Stimulated activated CD4-positive, alpha-beta T cell treated with anti-CD3 and anti-CD28 coated beads, TNF-alpha, amount 100 ng/mL, for 48 hours (primary cell): ENCODE measurements at places on chromosomes 2 and 18.

GRCh38 chr18:8812631-8813030 lies 107.3 kb downstream of the MTCL1 start:
- no peak for DNase-seq

GRCh38 chr2:217854684-217855420 lies 147.9 kb downstream of the TNS1 start:
- no peak for DNase-seq

DNA sequence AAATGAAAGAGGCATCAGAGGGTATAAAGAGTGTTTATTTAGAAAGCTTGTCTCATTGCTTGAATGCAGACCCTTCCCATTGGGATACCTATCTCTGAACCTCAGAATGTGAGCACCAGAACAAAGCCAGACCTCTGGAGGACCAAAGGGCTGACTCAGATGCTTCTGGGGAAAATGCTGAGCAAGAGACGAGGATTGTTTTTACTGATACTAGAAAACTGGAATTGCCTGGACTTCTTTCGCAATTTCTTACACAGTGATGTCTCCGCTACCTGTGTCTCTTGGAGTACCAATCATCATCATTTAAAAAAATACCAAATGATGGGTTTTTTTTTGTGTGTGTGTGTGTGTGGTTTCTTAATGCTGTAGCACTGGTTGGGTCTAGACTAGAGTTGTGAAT lies 55.6 kb upstream of the CCDC85A start:
- DNase-seq = no peak

- DNase-seq = no peak
These were observed 4.8 kb downstream of the RAB17 start for GRCh38 chr2:237585590-237586221.

GRCh38 chr2:36769106-36769505 lies 72.6 kb downstream of the VIT start:
- DNase-seq = no peak

GRCh38 chr2:59947917-59948541 lies 605.4 kb downstream of the BCL11A start:
- no peak for DNase-seq

DNA sequence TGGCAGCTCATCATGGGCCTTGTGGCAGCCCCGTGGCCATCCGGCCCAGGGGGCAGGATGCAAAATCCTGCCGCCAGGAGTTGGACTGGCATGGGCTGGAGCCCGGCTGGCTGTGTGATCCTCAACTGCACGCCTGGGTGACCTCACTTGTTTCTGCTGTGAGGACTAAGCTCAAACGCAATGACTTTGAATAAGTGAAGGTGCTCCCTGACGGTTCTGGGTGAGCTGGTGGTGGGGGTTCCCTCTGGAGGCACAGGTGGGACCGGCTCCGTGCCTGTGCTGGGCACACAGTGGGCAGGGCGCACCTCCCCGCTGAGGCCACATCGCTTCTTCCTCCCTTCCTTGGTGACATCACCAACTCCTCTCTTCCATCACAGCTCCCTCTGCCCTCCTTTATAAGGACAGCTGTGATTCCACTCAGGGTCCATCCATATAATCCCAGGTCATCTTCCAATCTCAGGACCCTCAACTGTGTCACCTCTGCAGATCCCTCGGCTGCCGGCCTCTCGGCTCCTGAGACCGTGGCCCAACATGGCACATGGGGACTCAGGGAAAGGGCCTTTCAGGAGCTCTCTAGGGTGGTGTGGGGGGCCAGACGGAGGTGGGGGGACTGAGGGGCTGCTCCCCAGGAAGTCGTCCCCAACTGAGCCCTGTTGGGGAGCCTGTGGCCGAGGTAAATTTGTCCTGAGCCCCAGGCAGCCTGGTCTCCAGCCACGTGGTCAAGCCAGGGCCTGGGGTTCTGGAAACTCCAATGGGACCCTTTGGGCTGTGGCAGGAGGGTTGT lies 75.5 kb upstream of the ODC1 start:
- no peak for DNase-seq

GRCh38 chr2:161905389-161906046 lies 168.5 kb downstream of the DPP4 start:
- no peak for DNase-seq

- no peak for DNase-seq
These were observed 68.3 kb downstream of the CTAGE1 start for GRCh38 chr18:22349317-22349898.

DNA sequence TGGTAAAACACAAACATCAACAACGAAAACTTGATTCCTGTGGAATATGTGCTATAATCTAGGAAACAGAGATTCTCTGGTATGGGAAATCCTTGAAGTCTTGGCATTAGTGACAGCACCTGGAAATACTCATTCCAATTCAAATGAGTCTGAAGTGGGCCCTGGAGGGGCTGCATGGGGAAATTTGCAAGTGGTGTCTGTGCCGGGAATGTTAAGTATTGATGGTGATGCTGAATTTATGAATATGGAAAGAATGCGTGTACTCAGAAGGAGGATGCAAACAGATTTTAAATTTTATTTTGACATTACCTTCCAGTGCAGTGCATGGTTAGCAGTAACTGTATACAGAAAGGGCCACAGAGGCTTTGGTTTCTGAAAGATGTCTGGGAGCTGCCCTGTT lies 37.2 kb downstream of the PTPRM start:
- no peak for DNase-seq

- no peak for DNase-seq
These were observed 228.0 kb upstream of the ID2 start for GRCh38 chr2:8453904-8454302.

GRCh38 chr2:128261245-128262128 lies 57.2 kb downstream of the HS6ST1 start:
- DNase-seq = no peak

DNA sequence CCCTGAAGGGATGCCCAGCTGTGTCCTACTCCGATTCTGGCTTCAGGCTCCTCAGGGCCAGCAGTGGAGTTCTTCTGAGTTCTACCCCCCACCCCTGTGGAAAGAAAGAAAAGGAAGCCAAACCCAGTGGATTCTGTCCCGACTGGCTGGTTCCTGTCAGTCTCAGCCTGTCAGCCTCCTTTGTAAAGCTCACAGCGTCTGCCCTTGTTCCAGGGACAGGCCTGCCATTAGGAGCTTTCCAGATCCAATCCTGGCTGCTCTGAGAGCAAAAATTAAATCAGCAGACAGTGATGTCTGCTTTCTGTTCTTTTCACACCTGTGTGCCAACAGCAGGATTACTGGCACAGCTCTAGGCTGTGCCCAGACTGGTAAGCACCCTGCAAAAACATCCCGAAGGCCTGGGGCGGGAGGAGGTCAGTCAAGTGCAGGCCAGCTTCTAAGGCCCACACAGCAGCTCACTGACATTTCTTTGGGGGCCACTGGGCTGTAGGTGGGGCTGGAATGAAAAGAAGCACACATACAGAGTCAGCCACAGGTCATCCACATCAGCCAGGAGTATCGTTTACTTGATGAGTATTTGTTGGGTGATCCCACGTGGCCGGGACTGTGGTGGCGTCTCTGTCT lies 69.1 kb downstream of the EHD3 start:
- DNase-seq = no peak

DNA sequence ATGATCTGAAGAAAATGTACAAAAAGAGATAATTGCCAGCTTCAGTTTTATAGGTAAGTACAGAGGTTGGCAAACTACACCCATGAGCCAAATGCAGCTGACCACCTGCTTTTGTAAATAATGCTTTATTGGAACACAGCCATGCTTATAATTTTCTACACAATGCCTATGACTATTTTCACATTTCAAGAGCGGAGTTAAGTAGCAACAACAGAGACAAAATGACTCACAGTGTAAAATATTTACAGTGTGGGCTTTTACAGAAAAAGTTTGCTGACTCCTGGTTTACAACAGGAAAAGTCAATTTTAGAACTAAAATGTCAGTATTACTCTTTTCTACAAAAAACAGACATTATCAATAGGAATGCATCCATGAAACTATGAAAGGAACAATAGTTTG lies 26.0 kb downstream of the CWC22 start:
- no peak for DNase-seq

- DNase-seq = no peak
These were observed 186.5 kb upstream of the COPS8 start for GRCh38 chr2:236899146-236899545.

DNA sequence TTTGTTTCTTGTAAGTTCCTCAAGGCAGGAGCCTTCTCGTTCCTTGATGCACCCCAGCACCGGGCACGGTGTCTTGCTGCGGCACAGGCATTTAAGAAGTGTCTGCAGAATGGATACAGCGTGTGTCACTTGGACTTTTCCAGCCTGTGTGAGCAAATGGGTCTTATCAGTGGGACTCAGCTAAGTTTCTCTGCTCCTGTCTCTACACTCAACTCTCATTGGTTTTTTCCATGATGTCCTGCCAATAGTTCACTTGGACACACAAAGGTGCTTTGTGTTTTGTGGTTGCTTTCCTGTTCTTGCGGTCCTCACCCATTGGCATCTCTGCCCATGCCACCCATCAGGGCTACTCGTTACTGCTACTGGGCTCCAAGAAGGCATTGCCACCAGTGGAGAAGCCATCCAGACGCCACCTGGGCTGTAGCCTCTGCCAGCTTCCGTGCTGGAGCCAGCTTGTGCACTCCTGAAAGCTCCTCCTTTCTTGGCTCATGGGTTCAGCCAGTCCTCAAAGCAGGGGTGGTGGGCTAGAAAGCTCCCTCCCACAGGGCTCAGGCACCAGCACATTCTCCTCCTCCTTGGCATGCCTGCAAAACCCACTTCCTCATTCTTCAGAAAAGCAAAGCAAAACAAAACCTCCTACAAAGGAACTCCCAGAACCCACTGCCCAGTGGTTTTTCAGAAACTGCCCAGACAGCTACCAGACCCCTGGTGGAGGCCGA lies 41.4 kb downstream of the IL1R2 start:
- no peak for DNase-seq

GRCh38 chr18:35458677-35459441 lies 38.9 kb downstream of the INO80C start:
- DNase-seq = no peak

- no peak for DNase-seq
These were observed 14.4 kb upstream of the ALLC start for GRCh38 chr2:3643371-3644245.

DNA sequence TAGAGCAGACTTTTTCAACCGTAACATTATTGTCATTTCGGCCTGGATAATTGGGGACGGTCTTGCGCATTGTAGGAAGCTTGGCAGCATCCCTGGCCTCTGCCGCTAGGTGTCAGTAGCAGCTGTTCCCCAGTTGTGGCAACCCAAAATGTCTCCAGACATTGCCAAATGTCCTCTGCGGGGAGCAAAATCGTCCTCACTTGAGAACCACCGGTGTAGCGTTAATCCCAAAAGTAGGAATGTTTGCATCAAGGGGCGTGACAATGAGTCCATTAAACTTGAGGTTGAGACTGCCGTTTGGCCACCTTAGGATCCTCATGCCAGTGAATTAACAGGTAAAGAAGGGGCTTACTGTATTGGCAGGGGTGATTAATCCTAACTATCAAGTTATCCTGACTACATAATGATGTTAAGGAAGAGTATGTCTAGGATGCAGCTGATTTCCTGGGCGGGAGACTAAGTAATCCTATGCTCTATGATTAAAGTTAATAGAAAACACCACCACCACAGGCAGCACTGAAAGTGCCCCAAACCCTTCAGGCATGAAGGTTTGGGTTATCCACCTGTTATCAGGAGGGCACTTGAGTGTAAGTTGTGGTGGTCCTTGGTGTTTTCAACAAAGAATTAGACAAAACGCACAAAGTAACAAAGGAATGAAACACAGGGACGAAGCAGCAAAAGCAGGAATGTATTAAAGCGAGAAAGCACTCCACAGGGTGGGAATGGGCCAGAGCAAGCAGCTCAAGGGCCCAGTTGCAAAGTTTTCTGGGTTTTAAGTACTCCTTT lies 4.9 kb upstream of the ZC3H8 start:
- peak; percentile 66 for DNase-seq

- peak; percentile 43 for DNase-seq
These were observed 25.3 kb downstream of the GPR55 start for GRCh38 chr2:230899786-230900185.

- DNase-seq = no peak
These were observed 10.7 kb upstream of the DSG3 start for GRCh38 chr18:31436825-31437224.

DNA sequence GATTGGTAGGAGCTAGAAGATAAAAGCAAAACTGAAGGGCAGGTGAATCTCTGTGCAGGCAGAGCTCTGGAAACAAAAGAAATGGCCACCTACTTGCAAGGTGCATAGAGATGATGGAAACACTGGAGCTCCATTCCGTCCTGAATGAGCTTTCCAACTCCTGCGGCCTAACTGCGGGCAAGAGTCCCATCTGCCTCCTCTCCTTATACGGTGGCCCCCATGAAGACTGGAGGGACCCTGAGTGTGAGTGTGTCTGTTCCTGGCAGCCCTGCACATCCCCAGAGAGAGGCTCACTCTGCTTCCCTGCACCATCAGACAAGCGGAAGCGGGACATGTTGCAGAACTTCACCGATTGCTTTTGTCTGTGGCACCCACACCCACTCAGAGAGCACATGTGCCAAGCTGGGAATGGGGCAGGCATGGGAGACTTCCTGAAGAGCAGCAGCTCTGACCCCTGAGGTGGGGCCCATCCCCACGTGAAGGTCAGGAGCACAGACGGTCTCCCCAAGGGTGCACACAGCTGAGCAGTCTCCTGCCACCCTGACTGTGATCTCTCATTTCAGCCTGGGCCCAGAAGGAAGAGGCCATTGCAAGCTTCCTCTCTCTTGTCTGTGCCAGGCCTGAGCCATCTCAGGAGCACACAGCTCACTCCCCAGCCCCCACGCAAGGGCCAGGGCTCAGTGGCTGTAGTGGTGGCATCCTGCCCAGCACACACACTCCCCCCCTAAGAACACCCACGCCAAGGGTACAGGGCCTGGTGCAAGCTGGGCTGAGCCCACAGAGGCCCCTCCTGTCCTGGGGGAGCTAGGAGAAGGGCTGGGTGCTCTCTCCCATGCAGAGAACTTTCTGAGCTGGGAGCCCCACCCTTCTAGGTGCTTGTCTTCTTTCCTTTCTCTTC lies 75.3 kb downstream of the STPG4 start:
- no peak for DNase-seq

- no peak for DNase-seq
These were observed 3.1 kb downstream of the WIPF1 start for GRCh38 chr2:174594456-174594855.

DNA sequence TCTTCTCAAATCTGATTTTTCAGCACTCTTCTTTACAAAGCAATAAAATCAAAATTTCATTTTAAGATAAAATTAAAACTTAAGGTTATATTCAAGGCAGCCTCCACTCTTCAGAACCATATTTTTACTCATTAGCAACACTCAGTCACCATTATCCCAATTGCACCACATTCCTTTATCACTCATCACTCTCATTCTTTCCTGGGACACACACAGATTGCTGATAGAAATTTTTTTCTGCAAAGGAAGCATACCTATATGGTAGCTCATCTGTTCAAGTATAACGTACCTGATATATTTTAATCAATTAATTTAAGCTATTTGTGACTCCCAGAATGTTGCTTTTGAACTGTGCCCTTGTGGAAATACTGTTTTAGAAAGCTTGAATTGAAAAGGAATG lies 1559.3 kb upstream of the ZEB2 start:
- DNase-seq = no peak

GRCh38 chr2:207316906-207317305 lies 151.2 kb upstream of the KLF7 start:
- no peak for DNase-seq

GRCh38 chr2:233668605-233669260 lies 3.0 kb upstream of the UGT1A9 start:
- DNase-seq = no peak

- no peak for DNase-seq
These were observed 148.3 kb downstream of the RHBDD1 start for GRCh38 chr2:226983895-226984749.

- DNase-seq = no peak
These were observed 148.0 kb downstream of the DNER start for GRCh38 chr2:229566370-229566769.
